ENCODE measurements at places on chromosomes 7 and 10.

GRCh38 chr10:78630944-78631838 lies 437.6 kb upstream of the ZMIZ1 start:
- DNase-seq, result no peak

GRCh38 chr10:29621161-29621560 lies 13.6 kb downstream of the SVIL start:
- DNase-seq, result no peak

- DNase-seq, result no peak
These were observed 17.6 kb downstream of the SRI start for GRCh38 chr7:88202278-88202677.

DNA sequence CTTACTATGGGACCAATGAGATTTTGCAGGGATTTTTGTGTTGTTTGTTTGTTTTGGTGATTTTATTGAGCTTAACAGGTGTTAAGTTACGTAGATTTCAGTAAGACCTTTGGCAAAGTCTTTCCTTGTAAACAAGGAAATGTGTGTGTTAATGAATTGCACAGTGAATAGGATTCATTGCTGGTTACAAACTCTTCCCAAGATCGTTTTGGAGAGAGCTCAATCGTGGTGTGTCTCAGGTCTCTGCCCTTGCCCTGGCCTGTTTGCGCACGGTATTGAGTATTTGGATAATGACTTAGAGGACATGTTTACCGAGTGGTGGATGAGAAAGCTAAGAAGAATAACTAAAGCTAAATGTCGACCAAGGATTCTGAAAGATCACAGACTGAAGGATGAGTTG lies 41.9 kb downstream of the PRPF18 start:
- no peak for DNase-seq

- no peak for DNase-seq
These were observed 219.8 kb upstream of the FRMD4A start for GRCh38 chr10:14550471-14550981.

GRCh38 chr10:33483816-33484190 lies 149.3 kb upstream of the NRP1 start:
- no peak for DNase-seq

DNA sequence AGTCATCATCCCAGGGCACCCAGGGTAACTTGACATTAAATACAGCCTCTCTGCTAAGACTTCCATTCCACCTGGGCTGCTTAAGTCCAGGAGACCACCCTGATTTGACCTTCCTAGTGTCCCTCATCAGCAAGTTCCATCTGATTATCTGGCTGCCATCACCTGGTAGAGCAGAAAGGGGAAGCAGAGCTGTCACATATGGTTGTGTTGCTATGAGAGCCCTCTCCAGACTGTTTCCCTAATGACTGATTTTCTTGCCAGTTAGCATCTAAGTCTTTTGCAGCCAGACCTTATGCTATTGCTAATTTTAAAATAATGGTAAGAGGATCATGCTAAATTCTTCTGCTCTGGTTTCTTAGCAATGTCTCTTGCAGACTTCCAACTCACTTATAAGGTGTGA lies 38.7 kb downstream of the KCNH2 start:
- no peak for DNase-seq

- no peak for DNase-seq
These were observed 53.8 kb downstream of the PANK1 start for GRCh38 chr10:89591111-89591795.

DNA sequence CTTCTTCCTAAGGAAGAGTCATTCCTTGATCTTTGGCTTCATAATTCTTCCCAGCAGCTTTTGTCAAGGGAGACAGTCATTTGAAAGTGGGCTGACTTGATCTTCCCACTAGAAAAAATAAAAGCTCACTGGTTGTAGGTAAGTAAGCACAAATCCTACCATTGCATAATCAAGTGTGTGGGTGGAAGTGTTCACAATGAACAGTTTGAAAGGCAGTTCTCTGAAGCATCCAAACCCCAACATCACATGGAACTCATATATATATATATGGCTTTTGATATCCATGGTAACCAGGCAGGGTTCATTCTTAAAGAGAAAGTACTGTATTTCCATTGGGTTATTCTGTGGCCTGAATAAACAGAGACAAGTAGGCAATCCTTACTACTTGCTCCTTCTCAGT lies 51.6 kb downstream of the ARMH3 start:
- DNase-seq, result no peak

DNA sequence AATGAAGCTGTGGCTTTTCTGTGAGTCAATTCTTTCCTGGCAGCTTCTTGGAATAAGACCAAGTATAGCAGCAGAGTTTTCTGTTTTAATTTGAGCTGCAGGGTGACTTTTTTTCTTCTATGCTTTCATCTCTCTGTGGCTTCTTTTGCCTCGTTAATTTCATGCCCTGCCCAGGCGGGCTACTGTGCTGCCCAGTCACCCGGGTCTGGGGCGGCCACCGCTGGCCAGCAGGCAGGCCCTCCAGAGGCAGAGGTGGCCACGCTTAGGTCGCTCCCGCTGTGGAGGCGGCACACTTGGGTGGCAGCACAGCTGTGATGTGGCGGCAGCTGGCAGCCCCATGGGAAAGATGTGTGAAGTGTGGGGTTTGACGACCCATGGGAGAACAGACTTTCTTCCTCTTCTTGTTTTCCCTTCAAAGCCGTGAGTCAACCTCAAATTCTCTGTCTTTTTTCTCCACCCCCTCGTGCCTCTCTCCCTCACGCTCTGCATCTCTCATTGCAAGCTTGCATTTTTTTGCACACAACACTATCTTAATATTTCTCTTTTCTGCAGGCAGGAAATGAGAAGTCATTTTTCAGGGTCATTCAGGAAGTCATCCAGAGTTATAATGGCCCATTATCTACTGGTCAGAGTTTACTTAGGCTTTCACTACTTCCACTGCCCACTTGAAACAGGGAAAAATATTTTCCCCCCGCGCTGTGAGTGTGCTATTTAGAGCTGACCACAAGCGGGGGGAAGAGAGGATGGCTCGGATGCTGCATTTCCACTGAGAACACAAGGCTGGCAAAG lies 67.8 kb downstream of the EGFR start:
- DNase-seq, result no peak

GRCh38 chr7:41869091-41869490 lies 166.2 kb upstream of the INHBA start:
- no peak for DNase-seq

- DNase-seq, result peak; percentile 25
These were observed 25.2 kb downstream of the SMNDC1 start for GRCh38 chr10:110279407-110279986.

DNA sequence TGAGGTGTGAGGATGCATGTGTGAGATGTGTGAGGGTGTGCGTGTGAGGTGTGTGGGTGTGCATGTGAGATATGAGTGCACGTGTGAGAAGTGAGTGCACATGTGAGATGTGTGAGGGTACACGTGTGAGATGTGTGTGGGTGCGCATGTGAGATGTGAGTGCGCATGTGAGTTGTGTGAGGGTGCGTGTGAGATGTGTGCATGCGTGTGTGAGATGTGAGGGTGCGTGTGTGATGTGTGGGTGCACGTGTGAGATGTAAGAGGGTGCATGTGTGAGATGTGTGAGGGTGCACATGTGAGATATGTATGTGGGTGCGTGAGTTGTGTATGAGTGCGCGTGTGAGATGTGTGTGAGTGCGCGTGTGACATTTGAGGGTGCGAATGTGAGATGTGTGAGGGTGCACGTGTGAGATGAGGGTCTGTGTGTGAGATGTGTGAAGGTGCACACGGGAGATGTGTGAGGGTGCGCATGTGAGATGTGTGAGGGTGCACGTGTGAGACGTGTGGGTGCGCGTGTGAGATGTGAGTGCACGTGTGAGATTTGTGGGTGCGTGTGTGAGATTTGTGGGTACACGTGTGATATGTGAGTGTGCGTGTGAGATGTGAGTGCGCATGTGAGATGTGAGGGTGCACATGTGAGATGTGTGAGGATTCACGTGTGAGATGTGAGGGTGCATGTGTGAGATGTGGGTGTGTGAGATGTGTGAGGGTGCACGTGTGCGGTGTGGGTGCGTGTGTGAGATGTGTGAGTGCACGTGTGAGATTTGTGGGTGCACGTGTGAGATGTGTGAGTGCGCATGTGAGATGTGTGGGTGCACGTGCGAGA lies 30.5 kb downstream of the PPIF start:
- DNase-seq, result no peak

- DNase-seq, result no peak
These were observed 346.9 kb upstream of the PODXL start for GRCh38 chr7:131903315-131903714.

DNA sequence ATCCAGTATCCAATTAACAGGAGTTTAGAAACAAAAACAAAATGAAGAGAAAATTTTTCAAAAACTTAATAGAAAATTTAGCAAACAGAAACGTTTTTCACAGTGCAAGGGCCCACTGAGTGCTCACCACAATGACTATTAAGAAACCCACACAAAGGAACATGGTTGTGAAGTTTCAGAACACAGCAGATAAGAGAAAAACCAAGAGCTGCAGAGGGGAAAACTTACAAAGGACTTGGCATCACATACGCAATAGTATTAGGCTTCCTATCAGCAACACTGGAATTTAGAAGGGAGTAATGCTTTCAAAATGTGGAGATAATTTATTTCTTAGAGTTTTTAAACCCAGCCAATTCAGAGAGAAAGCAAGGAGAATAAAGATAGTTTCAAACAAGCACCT lies 1.7 kb upstream of the C7orf25 start:
- DNase-seq, result no peak

DNA sequence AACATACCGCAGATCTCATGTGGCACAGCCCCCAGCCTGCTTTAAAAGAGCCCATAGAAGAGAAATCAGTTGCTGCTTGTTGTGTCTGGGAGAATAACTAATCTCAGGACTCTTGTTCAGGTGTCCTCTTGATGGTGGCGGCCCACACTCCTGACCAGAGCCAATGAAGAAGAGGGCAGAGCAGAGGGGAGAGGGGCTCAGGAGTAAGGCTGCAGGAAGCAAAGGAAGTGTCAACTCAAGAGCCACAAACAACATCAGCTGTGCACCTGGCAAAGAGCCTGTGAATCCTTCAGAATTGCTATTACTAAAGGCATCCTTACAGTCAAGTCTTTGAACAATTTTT lies 59.8 kb upstream of the PTN start:
- DNase-seq, result no peak

- no peak for DNase-seq
These were observed 5.1 kb downstream of the ING3 start for GRCh38 chr7:120955577-120956149.

DNA sequence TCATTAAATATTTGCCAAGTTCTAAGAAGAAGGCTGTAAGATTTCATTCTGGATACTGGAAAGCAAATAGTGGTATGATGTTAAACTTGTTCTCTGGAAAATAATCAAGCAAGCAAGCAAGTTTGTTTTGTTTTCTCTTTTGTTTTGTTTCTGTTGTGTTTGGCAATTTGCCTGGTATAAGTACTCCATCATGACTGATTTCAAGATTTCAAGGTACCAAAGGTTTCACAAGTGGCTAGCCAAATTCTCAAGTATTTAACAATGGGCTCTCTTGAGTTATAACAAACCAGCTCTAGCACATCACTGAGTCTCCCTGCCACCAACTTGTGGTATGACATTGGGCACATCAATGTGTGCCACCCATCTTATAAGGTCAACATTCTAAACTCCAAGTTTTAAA lies 151.7 kb upstream of the IGFBP3 start:
- DNase-seq, result no peak

DNA sequence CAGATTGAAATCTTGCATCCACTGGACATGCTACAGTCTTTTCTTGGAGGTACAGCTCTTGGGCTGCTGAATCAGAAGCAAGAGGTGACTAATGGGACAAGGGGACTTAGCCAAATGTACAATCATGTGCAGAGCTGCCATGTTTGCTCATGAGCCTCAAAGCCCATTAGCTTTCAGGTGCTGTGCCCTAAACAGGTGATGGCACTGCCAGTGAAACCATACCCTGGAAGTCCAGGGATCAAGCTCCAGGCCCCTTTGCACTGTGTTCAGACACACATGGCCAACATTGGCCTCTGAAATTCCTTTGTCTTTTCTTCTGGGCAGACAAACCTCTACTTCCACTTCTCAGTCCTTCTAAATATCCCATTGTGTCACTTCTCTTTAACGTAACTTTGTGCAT lies 328.2 kb downstream of the GRID1 start:
- no peak for DNase-seq

DNA sequence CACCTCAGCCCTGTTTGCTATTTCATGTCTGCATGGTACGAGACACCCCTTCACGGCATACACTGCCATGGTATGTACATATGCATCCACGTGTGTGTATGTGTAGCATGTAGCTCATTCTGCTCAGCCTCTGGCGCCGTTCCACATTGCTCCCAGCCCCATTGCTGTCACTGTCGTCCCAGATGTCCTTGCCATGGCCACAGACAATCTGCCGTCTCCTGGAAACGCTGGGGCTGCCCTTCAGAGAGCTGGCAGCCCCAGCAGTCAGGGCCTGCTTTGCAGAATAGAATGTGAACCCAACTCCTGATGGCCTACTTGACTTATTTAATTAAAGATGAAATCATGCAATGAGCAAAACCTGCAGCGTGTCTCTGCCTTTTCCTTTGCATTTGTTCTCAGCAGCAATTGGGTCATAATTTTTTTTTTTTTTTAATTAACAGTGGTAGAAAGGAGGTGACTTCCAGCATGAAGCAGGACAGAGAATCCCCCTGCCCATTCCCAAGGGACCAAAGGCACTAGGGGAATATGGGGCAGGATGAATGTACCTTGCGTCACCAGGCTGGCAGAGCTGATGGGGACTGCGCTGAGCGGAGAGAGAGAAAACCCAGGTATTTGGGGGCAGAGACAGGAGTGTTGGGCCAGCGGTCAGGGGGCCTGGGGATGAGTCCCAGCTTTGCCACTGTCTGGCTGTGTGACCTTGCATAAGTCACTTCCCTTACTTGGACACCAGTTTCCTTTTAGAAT lies 49.2 kb downstream of the CHST3 start:
- DNase-seq, result no peak

- no peak for DNase-seq
These were observed 67.5 kb upstream of the CCNY start for GRCh38 chr10:35268791-35269257.

GRCh38 chr10:132706701-132707100 lies 79.2 kb downstream of the NKX6-2 start:
- DNase-seq, result no peak

- DNase-seq, result no peak
These were observed 310.2 kb downstream of the TNS3 start for GRCh38 chr7:47271749-47272148.

DNA sequence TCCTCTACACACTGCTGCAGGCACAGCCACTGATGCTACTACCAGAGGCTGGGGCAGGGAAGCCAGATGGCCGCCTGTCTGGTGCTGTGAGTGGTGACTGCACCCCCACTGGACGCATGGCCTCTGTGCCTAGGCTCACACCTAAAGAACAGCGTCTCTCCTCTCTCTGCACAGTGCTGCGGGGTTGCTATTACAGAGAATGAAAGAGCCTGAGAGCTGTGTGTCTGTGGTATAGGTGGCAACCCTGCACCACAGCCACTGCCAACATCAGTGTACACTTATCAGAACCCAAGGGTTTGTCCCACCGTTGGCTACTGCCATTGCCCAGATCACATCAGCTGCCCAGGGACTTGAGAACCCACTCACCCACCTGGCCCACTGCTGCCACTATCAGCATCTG lies 4.1 kb upstream of the IFIT2 start:
- no peak for DNase-seq

- no peak for DNase-seq
These were observed 109.6 kb downstream of the TMEM130 start for GRCh38 chr7:98760201-98760651.

- no peak for DNase-seq
These were observed 219.1 kb downstream of the GFRA1 start for GRCh38 chr10:116053910-116054309.

Data from stimulated activated CD4-positive, alpha-beta T cell treated with anti-CD3 and anti-CD28 coated beads, Interleukin-1b, Interleukin-23, amount 100 ng/mL, for 4 hours (primary cell).